ENCODE measurements at places on chromosomes 3 and 15.
A peak's percentile ranks its signal among the peaks of the same experiment; 100 is the strongest.

- DNase-seq = no peak
These were observed 207.9 kb upstream of the COL8A1 start for GRCh38 chr3:99430348-99431134.

DNA sequence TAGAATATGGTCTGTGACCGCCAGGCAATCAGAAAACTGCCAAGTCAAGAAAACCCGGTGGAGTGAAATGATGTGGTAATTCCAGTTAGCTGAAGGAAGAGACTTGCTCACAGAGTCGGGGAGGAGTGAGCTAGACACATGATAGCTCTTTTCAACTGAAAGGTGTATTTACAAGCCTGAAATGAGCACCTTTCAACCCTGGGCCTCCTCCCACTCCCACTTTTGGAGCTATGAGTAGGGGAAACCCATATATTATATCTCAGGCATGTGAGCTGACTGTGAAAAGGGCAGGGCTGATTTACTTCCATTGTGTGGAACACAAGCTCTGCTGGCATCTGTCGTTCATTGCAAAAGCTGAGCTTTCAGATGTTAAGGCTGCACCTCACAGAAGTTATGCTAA is 960.2 kb downstream of the TUSC7 start:
- no peak for DNase-seq

- no peak for DNase-seq
These were observed 218.2 kb downstream of the STXBP5L start for GRCh38 chr3:121126033-121126706.

- DNase-seq = no peak
These were observed 4.6 kb upstream of the P2RY14 start for GRCh38 chr3:151282921-151283320.

DNA sequence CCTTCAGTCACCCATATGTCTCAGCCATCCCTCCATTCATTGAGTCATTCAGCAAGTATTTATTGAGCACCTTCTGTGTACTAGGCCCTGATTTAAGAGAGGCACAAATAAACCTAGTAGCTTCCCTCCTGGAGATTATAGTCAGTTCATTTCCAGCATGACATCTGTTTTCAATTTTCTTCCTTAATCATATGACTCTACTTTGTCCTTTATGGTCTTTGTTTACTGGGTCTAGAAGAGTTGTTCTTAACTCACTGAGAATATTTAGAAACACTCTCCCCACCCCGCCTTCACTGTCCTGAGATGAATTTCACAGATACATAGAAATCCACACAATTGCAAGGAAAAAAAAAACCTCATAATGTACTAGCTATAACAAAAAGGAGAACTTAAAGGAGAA is 44.8 kb upstream of the ADAMTS9 start:
- no peak for DNase-seq

DNA sequence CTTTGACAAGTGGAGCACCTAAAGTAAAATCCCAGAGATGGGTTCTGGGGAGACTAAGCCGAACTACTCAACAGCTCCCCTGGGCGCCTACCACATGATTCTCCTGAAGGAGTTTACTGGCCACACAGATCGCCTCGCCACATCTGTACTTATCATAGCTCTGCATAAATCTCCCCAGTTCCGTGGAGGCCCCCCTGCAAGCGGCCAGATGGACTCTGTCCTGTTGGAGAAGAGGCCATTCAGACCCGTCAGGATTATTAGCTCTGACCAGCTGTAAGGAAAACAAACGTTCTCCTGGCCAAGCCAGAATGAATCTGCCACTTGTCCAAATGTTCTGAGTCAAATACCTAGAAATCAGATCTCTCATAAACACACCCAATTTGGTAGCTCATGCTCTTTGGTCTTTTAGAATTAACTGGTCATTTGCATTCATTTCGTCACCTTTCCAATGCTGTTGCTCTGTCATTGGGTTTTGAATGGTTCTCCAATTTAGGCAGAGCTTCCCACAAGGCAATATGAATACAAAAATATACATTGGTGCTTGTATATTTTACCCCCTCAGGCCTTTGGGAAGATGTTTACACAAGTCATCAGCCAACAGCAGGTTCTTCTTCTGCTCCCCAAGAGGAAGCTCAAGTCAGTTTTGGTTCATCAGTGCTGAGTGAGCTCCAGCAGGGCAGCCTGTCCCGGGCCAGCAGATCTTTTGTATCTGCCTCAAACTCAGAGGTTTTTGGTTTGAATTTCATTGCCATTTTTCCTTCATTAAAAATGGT is 124.5 kb downstream of the THSD4 start:
- no peak for DNase-seq

DNA sequence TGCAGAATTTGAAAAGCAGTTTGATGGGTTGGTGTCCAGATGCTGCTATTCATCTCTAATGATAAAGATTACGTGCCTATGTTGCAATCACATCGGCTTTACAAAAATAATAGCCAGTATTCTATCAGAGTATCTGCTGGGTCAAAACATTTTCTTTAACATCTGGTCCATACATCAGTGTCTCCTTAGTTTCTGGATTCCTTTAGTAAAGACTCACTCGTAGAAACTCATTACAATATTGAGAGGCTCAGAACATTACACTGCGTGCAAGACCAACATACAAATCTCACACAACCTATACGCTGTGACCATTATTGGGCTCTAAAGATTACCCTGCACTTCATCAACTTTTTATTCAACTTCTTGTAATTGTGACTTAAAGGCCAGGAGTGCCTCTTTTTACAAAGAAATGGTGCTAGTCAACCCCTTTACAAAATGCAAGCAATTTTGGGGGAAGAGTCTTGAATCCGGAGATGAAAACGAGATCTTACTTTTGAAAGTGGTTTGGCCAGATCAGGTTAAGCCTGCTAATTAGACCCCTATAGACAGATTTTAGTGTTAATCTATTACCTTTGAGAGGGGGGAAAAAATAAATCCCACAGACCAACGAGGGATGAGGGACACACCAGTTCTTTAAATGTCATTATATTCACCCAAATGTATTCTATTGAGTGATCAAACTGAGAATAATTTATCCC is 2.9 kb downstream of the TRA2B start:
- no peak for DNase-seq

DNA sequence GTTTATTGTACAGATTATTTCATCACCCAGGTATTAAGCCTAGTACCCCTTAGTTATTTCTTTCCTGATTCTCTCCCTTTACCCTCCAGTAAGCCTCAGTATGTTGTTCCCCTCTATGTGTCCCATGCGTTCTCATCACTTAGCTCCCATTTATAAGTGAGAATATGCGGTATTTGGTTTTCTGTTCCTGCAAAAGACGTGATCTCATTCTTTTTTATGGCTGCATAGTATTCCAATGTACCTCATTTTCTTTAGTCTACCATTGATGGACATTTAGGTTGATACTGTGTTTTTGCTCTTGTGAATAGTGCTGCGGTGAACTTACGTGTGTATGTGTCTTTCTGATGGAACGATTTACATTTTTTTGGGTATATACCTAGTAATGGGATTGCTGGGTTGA is 36.7 kb downstream of the CEP63 start:
- no peak for DNase-seq

DNA sequence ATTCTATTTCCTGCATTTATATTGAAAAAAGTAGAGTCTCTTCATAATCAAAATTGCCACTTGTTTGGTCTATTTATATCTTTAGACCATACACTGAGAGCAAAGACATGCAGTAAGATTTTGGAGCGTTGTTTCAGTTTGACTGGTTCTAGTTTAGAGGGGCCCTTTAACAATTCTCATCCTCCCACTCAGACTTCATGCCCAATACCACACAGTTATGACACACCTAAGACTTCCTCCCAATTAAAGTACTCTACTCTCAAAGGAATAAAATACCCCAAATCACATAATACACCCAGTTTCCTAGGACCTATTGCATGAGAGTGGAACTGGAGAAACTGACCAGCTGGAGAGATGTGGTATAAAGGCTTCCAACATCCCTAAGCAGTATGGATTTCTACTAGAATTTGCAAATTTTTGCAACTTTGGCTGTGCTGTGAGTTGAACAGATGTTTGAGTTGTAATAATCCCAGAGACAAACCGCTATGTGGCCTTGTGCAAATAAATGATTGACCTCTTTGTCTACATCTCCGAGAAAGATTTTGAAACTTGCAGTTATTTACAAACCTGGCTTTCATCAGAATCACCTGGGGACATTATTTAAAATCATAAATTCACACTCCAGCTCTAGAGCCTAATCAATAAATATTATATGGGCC is 170.0 kb upstream of the ROBO2 start:
- no peak for DNase-seq

GRCh38 chr3:141057946-141058800 is 7.0 kb downstream of the SPSB4 start:
- no peak for DNase-seq

- DNase-seq = no peak
These were observed 39.5 kb downstream of the MECOM start for GRCh38 chr3:169623971-169624370.

DNA sequence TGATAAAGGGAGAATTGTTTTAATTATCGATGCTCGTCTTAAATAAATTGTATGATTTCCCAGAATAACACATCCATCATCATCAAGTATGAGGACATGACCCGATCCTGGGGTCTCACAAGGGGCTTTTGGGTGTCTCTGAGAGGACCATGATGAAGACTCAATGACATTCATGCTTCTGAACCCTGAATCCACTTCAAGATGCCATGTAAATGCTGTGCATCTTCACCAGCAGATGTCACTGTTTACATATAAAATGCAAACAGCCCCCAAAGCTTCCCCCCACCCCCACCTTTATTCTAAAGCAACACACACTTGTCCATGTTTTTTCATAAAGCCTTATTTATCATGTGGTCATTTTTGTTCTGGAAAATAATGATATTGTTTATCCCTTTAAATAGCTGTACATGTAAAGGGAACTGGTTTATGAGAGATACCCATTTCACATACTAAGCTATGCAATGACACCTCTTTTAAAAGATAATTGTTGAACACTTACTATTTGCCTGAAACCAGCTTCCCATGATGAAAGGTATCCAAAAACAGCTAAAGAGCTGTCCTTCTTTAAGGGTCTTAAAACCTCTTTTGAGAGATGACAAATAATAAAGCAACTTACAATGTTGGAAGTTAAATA is 69.7 kb upstream of the UBE3A start:
- DNase-seq = peak; percentile 8

GRCh38 chr3:129575997-129576384 is 30.5 kb downstream of the PLXND1 start:
- no peak for DNase-seq

GRCh38 chr15:58401276-58401675 is 30.5 kb upstream of the LIPC start:
- no peak for DNase-seq

DNA sequence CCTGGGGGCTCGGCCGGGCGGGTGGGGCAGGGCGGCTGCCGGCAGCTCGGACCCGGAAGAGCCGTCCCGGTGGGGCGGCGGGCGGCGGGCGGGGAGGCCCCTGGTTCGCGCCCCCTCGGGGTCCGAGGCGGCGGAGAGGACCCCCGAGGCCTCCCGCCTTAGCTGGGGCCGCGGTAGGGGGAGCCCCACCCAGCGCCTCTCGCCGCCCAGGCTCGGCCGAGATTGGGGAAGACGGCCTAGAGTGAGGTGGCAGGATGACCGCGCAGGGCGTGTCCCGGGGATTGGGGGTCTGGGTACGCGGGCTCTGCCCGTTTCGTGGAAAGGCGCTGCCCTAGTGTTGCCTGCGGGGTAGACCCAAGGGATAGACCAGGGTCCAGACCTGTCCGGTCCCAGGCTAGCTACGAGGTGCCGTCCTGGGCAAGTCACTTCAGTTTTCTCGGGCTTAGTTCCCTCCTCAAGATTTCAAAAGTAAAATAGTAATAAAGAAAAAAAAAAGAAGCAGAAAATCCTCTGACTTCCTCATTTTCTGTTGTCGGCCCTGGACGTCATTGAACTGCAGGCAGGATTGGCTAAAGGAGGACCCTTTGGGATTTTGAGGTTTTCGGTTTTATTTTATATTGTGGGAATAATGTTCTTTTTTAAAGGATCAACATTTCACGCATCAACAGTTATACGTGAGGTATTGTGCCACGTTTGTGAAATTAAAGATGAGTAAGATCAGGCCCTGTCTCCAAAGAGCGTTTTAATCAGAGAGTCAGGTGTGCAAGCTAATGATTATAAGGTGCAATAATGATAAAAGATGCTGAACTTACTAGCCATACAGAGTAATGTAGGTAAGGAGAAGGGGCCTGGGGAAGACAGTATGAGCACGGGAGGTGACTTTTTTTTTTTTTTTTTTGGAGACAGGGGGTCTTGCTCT is 679 bp downstream of the IQGAP1 start:
- DNase-seq = no peak

DNA sequence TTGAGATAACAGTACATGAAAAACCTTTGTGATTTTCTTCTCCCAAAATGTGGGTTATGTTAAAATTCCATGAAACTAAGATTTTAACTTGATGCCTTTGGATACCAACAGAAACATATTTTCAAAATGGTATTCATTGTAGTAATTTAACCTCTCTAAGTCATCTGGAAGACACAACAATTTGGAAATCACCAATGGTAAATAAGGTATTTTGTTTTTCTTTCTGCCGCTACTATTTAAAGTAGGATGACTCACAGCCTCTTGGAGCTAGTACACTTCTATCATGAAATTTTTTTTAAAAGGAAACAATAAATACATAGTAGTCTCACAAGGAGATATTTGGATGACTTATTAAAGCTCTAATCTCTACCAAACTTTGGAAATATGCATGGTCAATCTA is 291.6 kb upstream of the VEPH1 start:
- DNase-seq = no peak

GRCh38 chr3:130700541-130700940 is 46.1 kb downstream of the PIK3R4 start:
- DNase-seq = no peak

DNA sequence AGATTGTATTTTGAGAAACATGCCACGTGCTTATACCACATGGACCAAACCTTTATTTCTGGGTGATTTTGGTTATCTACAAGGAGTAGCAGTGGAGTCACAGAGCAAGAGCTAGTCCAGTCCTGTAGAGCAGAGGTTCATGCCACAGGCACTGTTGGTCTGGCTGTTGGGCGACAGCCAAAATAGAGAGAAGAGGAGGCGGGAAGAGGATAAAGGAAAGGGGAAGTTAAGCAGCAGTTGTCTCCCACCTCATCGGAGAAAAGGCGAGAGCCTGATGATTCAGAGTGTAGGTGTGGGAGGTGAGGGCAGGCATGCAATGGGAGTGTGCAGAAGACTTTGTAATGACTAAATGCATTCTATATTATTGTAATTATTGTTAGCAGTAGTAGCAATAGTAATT is 237.5 kb upstream of the ROPN1 start:
- DNase-seq = no peak

DNA sequence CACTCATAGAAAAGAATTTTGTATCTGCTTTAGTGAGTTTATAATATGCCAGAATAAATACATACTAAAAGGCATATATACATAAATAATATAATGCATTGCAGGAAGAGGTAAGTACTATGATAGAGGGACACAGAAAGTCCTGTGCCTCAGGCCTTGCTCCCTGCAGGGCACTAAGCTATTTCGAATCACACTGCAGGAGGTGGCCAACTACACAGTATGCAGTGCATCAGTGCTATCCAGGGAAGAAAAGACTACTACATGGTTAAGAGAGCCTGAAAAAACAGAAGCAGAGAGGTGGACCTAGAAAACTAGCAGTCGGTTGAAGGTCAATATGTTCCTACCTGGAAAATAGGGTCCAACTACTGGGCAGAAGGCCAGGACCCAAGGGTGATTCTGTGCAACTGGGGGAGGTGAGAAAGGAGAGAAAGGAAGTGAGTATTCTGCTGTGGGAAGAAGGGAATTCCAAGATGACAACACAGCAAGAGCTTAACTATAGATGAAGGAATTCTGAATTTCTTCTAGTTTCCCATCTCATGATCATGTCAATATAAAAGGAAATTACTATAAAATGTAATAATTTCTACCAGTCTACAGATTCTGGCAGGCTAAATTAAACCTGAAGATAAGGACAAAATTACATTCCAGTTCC is 218.0 kb downstream of the ZBTB20 start:
- DNase-seq = no peak

GRCh38 chr3:68705695-68706094 is 226.7 kb downstream of the TAFA4 start:
- no peak for DNase-seq

All from AG09319 (cell line).